Lower lobe of right lung (tissue), 2 donors: ENCODE measurements at places on chromosomes 12 and 14. TPM values are rescaled to one million over a fixed set of nuclear protein-coding genes. Genes with fewer than 3 reads are reported as not detected.

GALNT16 gene
- 3.5 TPM for total RNA-seq

RASSF9 gene
- total RNA-seq, result 11.0 TPM

NEUROD4 gene
- not detected for total RNA-seq

CACNA2D4 gene
- 7.0 TPM for total RNA-seq

CIT gene
- 18.0 TPM for total RNA-seq

PRIMA1 gene
- total RNA-seq, result 3.0 TPM

KLRK1 gene
- total RNA-seq, result 7.5 TPM

KRT5 gene
- 0.65 TPM for total RNA-seq

NCKAP5L gene
- total RNA-seq, result 24.5 TPM

PRB2 gene
- total RNA-seq, result not detected
